ENCODE measurements at places on chromosomes 4 and X.

DNA sequence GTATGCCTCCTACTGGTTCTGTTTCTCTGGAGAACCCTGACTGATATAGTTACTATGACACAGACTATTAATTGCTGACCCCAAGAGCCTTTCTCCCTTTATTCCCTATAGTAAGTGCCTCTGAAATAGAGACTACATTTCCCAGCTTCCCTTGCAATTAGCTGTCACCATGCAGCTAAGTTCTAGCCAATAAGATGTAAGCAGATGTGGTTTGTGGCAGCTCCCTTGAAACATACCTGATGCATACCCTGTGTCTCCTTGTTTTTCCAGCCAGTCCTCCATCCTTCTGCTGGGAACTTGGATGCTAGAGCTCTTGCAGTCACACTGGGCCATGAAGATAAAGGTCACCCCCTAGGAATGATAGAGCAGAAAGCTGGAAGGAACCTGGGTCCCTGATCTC is 9.7 kb upstream of the TMEM165 start:
- DNase-seq = peak; percentile 54

- DNase-seq = peak; percentile 42
Observed at GRCh38 chr4:140099983-140100382, 54.0 kb downstream of the MAML3 start.

DNA sequence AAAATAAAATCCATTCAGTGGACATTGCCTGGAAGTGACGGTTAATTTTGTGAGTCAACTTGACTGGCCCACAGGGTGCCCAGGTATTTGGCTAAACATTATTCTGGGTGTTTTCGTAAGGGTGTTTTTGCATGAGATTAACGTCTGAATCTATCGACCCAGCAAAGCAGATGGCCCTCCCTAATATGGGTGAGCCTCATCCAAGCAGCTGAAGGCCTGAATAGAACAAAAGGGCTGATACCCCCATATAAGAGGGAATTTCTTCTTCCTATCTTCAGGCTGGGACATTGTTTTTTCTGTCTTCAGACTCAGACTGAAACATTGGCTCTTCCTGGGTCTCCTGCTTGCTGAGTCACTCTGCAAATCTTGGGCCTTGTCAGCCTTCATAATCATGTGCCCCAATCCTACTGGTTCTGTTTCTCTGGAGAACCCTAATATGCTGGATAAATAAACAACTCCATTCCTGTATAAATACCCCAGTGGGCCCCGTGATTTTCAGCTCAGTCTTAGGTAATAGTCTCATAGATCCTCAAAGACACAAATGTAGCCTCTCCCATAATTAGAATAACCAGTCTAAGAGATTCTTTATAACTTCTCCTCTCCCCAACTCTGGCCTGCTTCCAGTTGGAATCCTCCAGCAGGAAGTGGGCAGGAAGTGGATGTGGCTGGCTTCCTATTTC is 33.1 kb upstream of the DDX3X start:
- DNase-seq = no peak

- DNase-seq = no peak
Observed at GRCh38 chr4:180169394-180169793, 2073.8 kb upstream of the TENM3 start.

- DNase-seq = no peak
Observed at GRCh38 chr4:70759126-70759525, 37.4 kb downstream of the RUFY3 start.

GRCh38 chr4:19128176-19128575 is 1106.6 kb upstream of the LCORL start:
- no peak for DNase-seq

DNA sequence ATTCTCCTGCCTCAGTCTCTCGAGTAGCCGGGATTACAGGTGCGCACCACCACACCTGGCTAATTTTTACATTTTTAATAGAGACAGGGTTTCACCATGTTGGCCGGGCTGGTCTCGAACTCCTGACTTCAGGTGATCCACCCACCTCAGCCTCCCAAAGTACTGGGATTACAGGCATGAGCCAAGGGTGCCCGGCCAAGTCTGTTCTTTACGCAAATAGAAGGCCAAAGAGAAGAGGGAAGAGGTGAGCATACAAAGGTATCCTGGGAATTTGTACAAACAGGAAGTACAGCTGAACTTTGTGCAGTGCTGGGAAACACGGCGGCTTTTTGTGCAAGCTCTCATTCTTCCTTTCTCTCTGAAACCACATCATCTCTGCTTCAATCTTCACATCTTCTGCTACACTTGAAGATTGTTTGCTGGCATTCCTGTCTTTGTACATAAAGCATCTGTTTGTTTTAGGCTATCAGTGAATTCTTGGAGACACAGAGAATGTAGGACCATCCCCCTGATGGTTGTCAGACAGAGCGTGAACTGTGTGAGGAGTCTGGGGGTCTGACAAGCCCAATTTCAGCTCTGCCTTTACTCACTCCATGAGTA is 71.9 kb upstream of the PRSS48 start:
- DNase-seq = peak; percentile 55

- no peak for DNase-seq
Observed at GRCh38 chr4:159303435-159303834, 200.6 kb downstream of the RAPGEF2 start.

DNA sequence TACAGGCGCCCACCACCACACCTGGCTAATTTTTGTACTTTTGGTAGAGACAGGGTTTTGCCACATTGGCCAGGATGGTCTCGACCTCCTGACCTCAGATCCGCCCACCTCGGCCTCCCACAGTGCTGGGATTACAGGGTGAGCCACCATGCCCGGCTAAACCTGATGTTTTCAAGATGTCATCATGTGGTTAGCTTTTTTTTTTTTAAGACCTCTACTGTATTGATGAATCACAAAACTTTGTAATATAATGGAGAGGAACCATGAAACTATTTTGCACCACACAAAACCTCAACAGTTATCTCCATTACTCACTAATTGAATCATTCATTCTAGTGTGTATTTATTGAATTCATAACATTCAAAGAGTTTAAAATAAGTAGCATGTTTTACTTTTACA is 94.7 kb upstream of the NEIL3 start:
- DNase-seq = no peak

DNA sequence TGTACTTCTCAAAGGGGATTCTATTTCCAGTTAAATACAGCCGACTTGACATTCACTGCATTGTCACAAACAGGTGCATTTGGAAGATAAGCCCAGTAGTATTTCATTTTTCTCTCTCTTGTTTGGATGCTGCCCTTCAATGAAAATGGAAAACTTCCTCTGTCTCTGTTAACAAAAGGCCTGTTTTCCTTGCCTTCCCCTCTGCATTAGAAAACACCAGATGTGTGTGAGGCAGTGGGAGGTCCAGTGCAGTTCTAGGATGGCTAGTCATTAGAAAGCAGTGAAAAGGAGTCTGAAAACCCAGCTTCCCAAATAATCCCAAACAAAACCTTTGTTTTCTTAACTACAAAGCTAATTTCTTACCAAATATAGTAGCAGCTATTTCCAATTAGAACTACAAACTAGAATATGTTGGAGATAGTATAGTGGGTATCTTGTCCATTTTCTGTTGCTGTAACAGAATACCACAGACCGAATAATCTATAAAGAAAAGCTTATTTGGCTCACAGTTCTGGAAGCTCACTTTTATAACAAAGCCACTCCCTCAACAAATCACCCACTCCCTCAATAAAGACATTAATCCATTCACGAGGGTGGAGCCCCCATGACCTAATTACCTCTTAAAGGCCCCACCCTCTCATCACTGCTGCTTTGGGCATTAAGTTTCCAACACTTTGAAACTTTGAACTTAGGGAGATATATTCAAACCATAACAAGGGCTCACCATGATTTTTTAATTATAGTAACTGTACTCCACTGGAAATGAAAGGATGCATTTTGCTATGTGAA is 452.1 kb upstream of the RPS6KA3 start:
- DNase-seq = no peak

DNA sequence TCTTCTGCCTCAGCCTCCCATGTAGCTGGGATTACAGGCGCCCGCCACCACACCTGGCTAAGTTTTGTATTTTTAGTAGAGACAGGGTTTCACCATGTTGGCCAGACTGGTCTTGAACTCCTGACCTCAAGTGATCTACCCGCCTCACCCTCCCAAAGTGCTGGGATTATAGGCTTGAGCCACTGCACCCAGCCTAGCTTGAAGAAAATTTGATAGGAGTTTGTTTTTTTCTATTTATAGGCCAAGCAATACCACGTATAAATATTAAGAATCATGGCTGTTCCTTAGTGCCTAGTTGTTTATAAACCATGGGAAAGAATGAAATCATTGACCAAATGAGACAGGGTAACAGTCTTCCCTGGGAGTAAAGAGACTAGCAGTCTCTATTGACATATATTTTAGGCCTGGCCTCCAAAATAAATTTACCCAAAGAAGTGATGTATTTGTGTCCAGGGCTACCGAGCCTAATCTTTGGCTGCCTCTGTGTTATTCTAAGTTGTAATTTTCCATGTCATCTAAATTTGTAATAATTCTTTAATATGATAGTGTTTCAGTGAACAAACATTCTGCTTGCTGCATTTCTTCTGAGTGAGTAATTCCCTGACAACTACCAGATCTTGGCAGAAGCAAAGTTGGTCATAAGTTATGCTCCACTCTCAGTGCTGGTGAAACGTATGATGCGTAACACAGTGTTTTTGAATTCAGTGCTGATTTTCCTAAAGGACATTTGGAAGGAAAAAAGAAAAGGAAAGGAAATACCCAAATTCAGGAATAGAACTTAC is 10.3 kb downstream of the PKD2 start:
- DNase-seq = no peak

- no peak for DNase-seq
Observed at GRCh38 chr4:77710059-77710458, 104.4 kb downstream of the CXCL13 start.

- DNase-seq = no peak
Observed at GRCh38 chr4:70816894-70817293, 22.8 kb downstream of the GRSF1 start.

GRCh38 chrX:17674601-17675000 is 62.7 kb upstream of the SCML1 start:
- DNase-seq = no peak

GRCh38 chr4:179415847-179416223 is 1973.6 kb upstream of the AGA start:
- DNase-seq = no peak

- DNase-seq = no peak
Observed at GRCh38 chr4:98399915-98400314, 138.7 kb downstream of the RAP1GDS1 start.

GRCh38 chr4:183284965-183285364 is 35.1 kb downstream of the CLDN22 start:
- no peak for DNase-seq

GRCh38 chr4:174457468-174457867 is 64.8 kb downstream of the HPGD start:
- no peak for DNase-seq

- no peak for DNase-seq
Observed at GRCh38 chr4:148203056-148203898, 238.9 kb downstream of the NR3C2 start.

DNA sequence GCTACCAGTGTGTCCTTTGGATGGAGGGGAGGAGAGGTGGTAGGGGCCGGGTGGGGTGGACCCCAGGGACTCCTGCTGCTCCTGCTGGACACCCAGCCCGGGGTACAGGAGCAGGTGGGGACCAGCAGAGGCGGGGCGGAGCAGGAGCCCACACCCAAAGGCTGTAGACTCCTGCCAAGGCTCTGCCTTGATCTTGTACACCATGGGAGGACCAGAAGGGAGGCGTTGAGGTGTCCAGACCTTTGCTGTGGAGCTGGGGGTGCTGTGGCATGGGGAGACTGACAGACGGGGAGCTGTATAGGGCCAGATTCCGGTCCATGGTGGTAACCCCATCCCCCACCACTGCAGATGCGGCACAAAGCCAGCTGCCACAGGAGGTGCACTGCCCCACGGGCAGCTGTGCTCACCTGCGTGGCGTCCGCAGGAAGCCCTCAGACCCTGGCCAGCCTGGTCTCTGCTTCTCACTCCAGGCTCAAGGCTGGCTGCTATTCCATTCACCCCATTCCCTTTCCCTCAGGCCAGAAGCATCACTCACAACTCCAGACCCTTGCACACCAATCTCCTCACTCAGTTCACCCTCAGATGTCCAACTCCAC is 5.0 kb upstream of the SLC26A1 start:
- DNase-seq = no peak

DNA sequence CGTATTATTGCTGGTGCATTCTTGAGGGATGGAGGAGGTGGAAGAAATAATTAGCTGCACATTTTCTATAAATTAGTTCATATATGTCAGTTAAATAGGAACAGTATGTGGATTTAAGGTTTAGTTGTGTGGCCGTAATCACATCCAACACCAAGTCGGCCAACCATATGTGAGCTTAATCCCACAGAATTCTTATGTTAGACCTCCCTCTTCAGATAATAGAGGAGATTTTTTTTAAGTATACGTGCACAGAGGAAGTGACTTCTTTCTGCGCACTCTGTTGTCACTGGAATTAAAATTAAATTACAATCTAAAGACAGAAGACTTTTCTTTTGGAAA is 2.1 kb downstream of the SEPTIN11 start:
- no peak for DNase-seq

DNA sequence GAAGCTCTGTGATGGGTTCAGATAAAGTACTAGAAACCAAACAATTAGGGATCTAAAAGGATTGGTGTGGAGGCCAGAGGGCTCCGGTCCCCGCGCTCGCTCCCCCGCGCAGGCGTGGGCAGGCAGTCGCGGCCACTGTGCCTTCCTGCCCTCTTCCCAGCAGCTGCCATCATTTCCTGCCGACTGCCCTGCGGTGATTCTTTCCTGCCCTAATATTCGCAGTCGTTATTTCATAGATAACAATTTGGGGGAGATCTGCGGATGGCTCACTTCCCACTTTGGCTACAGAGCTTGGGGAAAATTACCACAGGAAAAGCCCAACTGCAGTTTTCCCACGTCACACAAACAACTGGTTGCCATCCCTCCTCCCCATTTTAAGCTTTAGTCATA is 2.2 kb downstream of the GRIA2 start:
- no peak for DNase-seq

GRCh38 chr4:23516716-23517115 is 373.1 kb downstream of the PPARGC1A start:
- DNase-seq = no peak

DNA sequence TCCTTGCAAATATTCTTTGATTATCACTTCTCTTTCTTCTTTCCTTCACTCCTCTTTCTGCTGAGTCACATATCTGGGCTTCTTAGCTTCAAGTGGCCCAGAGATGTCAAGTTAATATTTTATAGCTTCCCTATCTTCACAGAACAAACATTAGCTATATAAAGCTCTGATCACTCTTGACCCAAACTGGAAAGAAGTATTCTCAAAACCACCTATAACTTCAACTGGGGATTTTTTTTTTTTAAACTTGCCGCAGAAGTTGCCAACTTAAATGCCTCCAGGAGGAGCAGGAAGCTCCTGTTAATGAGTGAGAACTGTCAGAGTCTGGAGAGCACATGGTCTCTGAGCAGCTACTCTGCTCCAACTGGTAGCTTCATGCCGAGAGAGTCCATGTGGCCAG is 233.3 kb upstream of the EDNRA start:
- no peak for DNase-seq

GRCh38 chr4:113576947-113577678 is 184.4 kb downstream of the CAMK2D start:
- no peak for DNase-seq
